Mucosa of gallbladder (tissue), 1 donor: ENCODE measurements at places on chromosomes 6 and 20. TPM values are rescaled to one million over a fixed set of nuclear protein-coding genes. Genes with fewer than 3 reads are reported as not detected.

DNA sequence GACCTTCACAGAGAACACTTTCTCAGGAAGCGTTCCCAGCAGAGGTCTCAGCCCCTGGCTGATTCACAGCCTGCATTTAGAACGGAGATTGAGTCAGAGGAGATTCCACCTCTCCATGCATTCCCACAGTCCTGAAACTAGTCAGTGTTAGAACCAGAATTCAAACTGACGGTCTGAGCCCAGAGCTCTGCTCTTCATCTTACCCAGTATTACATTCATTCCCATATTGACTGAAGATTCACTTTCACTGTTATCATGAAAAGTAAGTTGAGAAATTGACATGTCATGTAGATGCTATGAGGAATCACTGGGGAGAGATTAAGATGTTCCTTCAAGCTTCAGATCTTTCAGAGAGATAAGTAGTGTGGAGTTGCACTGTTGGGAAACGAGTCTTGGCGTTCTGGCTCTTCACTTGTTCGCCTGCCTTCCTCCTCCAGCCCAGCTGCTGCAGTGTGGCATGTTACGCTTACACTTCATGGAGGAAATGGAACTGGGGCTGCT lies 28.3 kb downstream of the MAS1 start:
- no peak for DNase-seq

The RNF217 gene
- total RNA-seq, result 32.1 TPM

DNA sequence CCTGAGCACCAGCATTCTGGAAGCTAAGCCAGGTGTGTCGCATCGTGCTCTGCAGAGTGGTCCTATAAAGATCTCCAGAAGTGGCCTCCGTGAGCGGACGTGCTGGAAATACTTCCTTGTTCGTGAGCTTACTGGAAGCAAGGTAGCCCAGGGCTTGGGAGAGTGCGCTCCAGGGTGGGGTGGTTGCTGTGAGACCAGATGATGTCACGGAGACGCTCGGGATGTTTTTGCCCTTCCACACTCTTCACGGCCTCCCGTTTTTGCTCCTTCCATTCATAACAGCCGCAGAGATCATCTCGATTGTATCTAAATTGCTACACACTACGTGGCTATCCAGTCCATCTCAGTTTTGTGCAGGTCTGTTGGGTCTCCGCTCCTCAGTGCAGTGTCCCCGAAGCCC lies 373.4 kb downstream of the THBS2 start:
- DNase-seq, result no peak

The SLC17A4 gene
- total RNA-seq, result 62.7 TPM

- DNase-seq, result no peak
These were observed 27.8 kb upstream of the FAM110A start for GRCh38 chr20:805713-806112.

DNA sequence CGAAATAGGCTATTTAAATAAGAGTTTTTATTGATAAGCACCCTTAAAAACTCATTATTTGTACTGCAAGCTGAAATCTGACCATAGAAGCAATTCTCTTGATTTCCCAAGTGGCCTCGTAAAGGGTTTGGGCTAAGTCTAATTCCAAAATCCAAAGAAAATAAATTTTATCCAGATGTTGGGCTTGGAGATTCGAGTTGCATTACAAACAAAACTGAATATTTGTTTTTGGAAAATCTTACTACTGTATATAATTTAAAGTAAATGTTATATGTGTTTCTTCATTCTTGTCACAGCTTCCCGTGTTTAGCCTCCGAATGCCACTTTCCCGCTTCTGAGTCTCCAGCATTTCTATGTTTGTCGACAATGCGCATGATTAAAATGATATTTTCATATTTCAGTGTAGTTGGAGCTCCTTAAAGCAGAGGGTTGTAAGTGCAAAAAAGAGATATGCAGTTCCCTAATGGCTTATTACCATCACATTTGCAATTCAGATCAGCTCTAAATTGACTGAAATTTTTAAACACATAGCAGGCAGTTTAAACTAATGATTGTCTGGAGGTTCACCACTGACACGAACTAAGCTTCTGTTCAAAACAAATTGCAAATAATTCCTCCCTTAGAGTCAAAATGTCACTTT lies 47.0 kb downstream of the PRL start:
- DNase-seq, result no peak

The OR2J3 gene
- total RNA-seq, result 0.06 TPM

GRCh38 chr20:50794846-50795634 lies at the start of gene BCAS4:
TSS of gene BCAS4 (plus strand) at chr20:50795061. CDS start at chr20:50795084, 23 bp downstream.
- DNase-seq, result peak; percentile 83

DNA sequence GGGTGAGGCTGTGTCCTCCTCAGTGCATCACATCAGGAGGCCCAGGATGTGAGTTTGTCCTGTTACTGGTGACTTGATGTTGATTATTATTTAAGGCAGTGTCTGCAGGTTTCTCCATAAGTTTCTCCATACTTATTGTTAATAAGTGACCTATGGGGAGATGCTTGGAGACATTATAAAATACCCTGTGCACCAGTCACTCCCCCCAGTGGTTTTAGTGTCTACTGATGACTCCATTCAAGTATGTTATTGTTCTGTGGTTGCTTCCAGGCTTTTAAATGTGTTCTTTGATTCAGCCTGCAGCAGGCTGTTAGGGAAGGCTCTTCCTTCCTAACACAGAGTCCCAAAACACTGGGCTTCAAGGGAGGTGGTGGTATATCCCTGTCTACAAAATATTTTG lies 14.6 kb upstream of the CST3 start:
- DNase-seq, result no peak

GRCh38 chr20:55213653-55214052 lies 738.3 kb downstream of the DOK5 start:
- DNase-seq, result no peak

The COX4I2 gene
- total RNA-seq, result 3.8 TPM

The CENPW gene
- total RNA-seq, result 3.3 TPM

- no peak for DNase-seq
These were observed 127.4 kb downstream of the C6orf118 start for GRCh38 chr6:165181951-165182414.

DNA sequence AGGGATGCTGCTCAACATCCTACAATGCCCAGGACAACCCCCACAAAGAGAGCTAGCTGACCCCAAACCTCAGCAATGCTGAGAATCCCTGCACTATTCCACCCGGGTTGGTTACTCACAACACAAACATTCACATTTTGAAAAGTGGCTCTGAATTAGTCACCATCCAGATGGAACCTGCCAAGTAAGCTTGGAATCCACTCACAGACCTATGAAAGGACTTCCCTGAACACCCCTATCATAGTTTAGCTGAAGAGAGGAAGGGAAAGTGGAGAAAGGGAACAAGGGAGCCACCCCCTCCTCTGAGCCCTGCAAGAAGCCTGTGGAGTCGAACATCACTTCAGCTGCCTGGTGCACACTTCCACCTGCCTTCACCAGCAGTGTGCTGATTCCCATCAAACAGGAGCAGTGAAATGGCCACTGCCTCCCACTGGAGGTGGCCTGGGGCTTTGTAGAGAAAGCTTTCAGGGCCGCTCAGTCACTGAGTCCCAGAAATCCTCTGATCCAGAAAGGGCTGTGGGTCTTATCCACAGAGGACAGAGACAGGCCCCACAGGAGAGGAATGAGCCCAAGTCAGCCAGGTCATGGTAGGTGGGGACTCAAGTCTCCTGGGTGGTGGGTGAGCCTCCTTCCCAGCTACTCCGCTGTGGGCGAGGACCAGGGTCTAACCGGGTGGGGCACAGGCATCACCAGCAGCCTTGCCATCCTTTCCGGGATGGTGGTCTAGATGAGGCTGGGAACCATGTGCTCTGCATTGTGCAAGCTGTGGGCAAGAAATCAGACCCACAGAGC lies 203.7 kb downstream of the SYNDIG1 start:
- no peak for DNase-seq

DNA sequence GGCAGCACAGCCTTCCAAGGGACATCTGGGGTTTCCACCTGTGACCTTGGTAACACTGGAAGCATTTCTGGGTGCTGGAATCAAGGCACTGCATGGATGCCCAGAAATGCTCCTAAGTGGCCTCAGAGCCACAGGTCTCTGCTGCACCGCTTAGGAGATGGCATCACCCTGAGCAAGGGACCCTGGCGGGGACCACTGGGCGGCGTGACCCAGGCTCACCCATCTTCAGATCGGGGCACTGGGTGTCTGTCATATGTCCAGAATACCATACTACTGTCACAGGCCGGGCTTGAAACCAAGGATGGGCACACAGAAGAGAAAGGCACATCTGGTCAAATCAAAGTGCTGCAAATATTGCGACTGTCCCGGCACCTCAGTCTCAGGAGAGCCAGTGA lies 45.9 kb downstream of the SSR1 start:
- no peak for DNase-seq

GRCh38 chr20:35060168-35060567 lies 32.4 kb downstream of the TRPC4AP start:
- DNase-seq, result no peak

GRCh38 chr6:144657691-144658090 lies 372.6 kb downstream of the UTRN start:
- DNase-seq, result no peak

- DNase-seq, result no peak
These were observed 17.1 kb upstream of the RPN2 start for GRCh38 chr20:37161830-37162549.

DNA sequence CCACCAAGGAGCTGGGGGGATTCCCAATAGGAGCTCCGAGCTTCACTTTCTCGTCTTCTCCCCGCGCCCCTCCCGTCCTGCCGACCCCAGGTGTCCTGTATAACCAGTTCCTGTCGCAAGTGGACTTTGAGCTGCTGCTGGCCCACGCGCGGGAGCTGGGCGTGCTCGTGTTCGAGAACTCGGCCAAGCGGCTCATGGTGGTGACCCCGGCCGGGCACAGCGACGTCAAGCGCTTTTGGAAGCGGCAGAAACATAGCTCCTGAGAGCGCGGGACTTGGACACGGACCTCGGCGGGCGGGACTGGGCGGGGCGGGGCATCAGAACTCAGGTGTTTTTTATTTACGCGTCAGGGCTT lies 340 bp upstream of the VARS2 start:
- no peak for DNase-seq

DNA sequence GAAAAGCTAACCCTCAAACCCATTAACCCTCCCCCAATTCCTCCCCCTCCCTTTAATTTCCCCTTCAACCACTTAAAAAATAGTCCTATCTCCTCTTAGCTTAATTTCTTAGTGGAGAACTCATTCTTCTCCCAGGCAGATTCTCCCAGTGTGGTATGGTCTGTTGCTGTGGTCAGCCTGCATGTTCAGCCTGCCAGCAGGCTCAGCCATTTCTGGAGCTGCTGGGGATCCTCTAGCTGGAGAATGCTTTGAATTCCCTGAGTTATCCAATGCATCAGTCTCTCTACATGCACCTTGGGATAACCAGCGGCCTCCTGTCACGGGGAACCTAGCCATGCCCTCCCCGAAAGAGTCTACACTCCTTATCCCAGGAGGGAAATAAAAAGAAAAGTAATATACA lies 375.4 kb upstream of the RSPO3 start:
- no peak for DNase-seq

GRCh38 chr6:139699911-139700310 lies 325.5 kb upstream of the CITED2 start:
- no peak for DNase-seq

DNA sequence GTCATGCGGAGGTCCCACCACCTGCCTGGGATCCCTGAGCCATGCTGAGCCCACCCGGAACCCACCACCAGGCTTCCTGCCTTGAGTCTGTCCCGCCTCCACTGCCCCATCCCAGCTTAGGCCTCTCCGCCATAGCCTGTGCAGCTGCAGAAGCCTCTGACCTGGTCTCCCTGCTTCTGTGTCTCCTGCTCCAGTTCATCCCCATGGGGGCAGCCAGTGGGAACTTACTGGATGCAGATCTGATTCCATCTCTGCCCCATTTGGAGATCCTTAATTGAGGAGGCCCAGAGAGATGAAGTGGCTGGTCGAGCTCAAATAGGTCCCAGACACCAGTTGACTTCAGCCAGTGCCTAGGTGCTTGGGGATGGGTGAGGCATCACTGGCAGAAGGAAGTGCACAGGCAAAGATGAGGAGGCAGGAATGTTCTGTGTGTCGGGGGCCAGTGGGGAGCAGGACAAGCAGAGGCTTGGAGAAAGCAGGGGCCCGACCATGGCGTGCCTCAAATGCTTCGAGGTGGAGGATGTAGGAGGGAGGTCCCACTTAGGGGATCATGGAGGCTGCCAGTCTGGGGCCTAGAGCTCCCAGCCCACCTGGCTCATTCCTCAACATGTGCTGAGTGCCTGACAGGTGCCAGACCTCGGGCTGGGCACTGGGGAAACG lies 112.8 kb downstream of the TOX2 start:
- DNase-seq, result no peak

The SPEF1 gene
- total RNA-seq, result 0.75 TPM

DNA sequence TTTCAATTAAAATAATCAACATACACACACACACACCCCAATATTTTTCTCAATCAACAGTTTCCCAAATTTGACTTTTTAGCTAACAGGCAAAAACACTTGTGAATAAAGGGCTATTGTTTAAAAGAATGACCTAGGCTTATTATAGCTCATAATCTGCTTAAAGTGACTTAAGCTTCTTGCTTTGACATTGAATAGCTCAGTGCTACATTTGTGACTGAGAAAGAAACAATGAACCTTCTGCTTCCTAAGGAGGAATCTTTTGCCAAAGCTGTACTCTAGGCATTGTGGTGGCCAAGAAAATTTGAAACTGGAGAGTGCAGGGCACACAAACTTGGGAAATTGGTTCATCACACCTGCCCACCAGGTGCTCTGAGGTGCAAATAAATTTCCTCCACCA lies 282.0 kb downstream of the SYNE1 start:
- no peak for DNase-seq

DNA sequence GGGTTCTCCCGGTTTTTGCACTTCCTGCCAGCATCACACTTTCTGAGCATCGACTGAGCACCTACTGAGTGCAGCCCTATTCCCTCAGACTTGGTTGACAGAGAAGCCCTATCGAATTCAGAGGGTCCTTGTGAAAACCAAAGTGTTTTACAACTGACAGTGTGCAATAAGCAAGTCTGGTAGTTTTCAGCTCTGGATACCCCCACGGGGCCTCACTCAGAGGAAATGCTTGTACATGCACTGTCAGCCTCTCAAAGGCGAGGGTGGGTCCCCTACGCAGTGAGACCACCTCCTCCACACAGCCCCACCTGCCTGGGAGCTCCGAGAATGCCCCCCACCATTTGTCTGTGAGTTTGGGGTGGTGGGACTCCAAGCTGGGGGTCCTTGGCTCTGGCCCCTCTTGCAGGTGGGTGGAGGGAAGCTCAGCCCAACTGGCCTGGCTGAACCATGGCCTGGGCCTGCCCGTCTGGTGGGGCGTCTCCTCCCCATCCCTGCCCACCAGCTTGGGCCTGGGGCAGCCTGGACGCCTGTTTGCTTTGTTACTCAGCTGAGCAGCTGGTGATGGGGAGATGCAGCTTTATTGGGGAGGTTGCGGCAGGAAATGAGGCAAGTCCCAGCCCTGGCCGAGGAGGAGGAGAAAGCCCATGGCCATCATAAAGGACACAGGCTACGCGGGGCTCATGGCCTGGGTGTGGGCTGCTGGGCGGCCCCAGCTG lies 1.7 kb downstream of the SPDEF start:
- no peak for DNase-seq

GRCh38 chr20:2042400-2042799 lies 48.5 kb upstream of the PDYN start:
- no peak for DNase-seq

The TOP1 gene
- total RNA-seq, result 83.2 TPM

DNA sequence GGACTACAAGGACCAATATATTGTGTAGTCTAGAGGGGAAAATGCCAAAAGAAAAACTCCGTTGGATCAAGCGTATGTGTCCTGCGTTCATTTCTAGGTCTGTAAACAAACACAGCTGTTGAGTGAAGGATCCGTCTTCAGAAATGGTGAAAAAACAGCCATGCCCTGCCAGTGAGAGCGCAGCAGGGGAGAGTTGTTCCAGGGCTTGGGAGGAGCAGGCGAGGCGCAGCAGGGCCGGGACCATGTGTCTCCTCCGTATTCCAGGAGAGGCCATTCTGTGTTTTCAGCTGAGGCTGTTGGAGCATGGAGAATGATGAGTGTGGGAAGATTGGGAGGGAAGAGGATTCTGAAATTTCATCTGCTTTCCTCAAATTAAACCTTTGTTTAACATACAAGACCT lies 38.0 kb downstream of the BMP6 start:
- DNase-seq, result no peak
